ENCODE measurements at places on chromosomes 4 and X. TPM values are rescaled to one million over a fixed set of nuclear protein-coding genes. Genes with fewer than 3 reads are reported as not detected.

Gene MAGEA4
- not detected for total RNA-seq

Gene VBP1
- 62.9 TPM for total RNA-seq

Gene TCEAL7
- not detected for total RNA-seq

Gene CASK
- 18.7 TPM for total RNA-seq

All from A549 treated with GW870086 at 1 μM for 4 hours (cell line).